Tongue (tissue), 3 donors: ENCODE measurements at places on chromosomes 13 and 19.

GRCh38 chr19:18506101-18506930, 15.6 kb downstream of the ELL start:
- DNase-seq = no peak

- DNase-seq = no peak
Measured at GRCh38 chr19:43664018-43664417, 6.0 kb downstream of the PLAUR start.

GRCh38 chr19:39941151-39941550, 6.7 kb upstream of the FCGBP start:
- no peak for DNase-seq

- no peak for DNase-seq
Measured at GRCh38 chr19:16919496-16919895, 30.7 kb downstream of the F2RL3 start.

DNA sequence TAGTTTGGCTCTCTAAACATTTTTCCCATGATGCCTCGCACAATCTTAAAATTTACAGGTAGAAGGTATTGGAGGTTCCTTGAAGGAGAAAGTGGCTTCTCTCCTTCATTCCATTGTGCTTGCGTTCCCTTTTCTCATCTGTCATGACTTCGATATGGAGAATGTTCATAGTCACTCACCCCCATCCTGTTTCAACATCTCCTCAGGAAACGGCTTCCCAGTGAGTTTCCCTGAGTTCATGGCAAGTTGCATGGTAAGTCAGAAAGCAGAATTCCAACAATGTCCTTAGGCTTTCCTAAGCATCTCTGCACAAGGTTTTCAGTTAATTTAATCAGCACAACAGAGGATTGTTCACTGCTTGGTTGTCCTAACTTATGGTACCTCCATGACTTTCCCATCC, 581.8 kb upstream of the SLITRK5 start:
- DNase-seq = no peak

GRCh38 chr19:34512254-34512822, 30.8 kb downstream of the WTIP start:
- DNase-seq = no peak

DNA sequence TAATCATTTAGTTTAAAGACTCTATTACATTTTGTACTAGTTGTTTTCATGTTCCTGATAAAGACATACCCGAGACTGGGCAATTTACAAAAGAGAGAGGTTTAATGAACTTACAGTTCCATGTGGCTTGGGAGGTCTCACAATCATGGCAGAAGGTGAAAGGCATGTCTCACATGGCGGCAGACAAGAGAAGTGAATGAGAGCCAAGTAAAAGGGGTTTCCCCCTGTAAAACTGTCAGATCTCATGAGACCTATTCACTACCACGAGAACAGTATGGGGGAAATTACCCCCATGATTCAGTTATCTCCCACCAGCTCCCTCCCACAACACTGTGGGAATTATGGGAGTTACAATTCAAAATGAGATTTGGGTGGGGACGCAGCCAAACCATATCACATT, 129.2 kb downstream of the PAN3 start:
- DNase-seq = no peak

GRCh38 chr13:41130356-41130755, 2.2 kb downstream of the KBTBD6 start:
- no peak for DNase-seq

GRCh38 chr13:52001120-52001731, 10.0 kb downstream of the ATP7B start:
- peak; percentile 34 for DNase-seq

DNA sequence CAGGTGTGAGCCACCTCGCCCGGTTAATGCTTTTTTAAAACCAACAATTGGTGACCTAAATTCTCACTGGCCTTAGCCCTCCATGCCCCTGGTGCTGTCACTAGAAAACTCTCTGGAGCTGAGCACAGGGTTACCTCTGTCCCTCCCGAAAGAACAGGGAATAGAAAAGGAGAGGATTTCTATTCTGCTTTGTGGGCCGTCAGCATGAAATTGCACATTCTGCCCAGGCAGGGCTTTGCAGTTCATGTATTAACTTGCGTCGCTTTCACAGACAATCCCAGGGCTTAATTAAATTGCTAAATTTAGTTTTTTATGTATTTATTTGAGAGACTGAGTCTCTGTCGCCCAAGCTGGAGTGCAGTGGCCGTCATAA, 583 bp upstream of the ZNF480 start:
- no peak for DNase-seq

GRCh38 chr13:100584896-100585295, 3.7 kb downstream of the GGACT start:
- no peak for DNase-seq

DNA sequence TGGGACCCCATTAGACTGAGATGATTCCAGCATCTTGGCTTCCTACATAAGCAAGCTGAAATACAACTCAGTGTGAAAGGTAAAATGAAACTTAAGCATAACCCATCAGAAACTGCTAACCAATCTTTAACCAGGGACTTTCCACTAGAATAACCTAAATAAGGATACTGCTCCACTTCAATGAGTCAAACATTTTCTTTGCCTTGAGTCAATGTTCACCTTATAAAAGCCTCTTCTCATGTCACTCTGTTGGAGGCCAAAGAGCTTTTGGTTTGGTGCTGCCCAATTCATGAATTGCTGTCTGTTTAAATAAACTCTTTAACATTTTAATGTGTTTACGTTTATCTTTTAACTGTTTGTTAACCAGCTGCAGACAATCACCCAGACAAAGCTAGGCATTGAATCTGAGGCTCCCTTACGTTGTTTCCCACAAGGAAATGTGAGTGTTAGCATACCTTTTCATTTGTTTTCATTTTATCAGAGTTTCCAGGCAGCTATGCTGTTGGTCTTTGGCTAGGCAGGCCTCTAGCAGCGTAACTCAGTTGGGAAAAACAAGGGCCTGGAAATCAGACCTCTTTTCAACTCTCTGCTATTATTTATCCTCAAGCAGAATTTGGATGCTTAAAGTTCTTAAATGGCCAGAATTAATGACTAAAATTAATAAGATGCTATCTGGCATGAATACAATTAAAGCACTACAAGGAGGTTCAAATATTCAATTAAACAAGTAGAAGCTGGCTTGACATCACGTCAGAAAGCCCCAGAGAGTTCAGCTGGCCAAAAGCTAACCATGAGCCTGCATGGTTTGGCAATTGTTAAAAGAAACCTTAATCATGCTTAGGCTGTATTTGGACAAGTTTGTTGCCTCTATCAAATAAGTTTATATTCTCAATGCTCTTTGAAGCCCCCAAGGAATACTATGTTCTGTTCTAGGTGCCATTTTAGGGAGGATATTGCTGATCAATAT, 200.2 kb downstream of the DCLK1 start:
- no peak for DNase-seq

DNA sequence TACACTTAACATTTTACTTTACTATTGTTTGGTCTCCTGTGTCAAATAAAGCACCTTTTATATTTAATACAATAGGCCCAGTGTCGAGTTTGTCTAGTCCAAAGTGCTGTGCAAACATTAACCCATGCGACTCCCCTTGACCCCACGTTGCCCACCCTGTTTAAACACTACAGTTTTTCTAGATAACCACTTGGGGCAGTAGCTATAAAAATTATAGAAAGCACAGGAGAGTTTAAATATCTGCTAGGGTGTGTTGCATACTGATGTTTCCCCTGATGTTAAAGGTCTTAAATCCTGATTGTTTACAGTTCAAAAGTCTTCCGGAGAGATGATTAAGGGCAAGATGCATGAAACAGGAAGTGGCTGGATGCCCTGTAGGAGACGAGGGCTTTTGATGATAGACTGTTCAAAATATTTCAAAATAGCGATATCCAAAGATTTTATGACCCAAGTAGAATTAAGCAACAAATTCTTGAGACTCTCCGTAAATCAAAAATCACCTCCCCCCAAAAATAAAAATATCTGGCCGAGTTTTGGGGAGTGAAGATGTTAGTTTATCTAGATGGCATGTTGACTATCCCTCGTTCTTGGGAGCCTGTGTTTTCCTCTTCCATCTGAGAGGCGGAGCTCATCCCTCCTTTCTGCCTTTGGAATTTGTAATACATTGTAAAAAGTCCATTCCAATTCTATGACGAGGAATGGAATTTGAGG, 167.1 kb downstream of the FGF9 start:
- DNase-seq = no peak

DNA sequence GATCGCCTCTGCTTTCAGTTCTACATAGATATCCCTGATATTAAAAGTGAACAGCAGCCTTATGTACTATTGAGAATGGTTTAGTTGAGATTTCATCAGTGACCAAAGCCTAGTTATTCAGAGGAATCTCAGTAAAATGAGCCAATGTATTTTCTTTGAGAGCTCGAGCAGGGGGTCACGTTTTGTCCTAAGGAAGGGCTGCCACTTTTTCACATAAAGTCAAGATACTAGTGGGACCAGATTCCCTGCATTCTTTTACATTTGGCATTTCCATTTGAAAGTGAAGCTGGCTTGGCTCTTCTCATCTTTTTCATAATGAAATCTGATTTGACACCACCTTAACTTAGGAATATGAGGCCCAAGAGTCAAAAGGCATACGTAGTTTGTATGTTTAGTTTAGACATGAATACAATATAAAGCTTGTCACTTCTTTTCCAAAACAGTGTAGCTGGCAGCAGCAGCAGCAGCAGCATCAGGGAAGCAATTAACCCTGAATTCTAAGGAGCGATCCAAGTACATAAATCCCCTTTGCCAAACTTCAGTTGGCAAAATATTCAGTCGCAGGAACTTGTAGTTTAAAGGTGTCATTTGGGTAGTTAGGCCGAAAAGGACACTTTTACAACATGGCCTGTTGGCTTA, 1752.2 kb upstream of the PCDH20 start:
- no peak for DNase-seq

GRCh38 chr19:53969366-53969765, 6.6 kb downstream of the CACNG8 start:
- DNase-seq = no peak

DNA sequence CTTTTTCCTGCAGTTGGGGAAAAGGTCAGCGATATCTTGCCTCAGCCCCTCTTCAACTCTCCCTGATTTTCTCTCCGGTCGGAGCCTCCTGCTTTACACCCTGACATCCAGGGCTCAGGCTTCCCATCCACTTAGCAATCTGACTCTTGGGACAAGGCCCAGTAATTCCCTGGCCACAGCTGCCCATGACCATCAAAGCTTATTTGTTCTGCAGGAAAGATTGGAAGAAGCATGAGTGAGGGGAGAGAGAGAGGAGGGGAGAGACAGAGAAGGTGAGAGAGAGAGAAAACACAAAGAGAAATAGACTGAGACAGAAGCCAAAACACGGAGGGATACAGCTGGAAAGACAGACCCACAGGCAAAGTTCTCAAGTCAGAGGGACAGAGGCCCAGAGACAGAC, 13.7 kb downstream of the SYT3 start:
- DNase-seq = peak; percentile 24

DNA sequence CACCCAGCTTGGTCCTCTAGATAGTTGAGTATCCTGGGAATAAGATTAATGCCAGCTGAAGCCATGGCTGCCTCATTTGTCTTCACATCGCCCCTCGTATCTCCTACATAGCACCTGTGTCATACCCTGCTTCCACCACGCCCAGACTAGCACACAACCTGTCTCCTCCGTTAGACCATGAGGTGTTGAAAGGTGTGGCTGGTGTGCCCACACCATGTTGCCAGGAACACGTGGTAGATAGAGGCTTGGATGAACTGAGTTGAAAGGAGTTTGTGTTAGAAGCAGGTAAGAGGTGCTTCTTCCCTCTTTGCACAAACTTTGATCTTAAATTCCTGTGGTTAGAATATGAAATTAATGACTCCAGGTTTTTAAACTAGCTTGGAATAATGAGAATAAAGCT, 40.1 kb downstream of the RGCC start:
- no peak for DNase-seq

GRCh38 chr13:28540612-28541011, 45.7 kb upstream of the FLT1 start:
- no peak for DNase-seq

- DNase-seq = peak; percentile 14
Measured at GRCh38 chr13:49367640-49368422, 76.0 kb downstream of the CAB39L start.

DNA sequence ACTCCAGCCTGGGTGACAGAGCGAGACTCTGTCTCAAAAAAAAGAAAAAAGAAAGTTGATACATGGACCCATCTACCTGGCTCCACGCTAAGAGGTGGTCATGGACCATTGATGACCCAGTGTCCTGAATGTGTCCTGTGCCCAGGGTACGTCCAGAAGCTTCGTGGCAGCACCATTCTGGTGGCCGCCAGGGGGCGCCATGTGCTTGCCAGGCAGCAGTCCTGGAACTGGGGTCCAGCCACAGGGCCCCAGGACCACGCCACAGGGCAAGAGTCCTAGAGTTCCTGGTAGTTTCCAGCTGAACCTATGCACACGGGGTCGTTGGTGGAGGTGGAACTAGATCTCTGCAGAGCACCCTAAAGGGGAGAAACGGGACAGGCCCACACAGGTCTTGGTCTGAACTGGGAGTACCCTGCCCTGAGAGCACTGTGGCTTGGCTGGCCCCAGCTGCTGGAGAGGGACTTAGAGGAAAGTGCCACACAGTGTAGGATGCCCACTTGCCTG, 19.9 kb upstream of the FBXO27 start:
- DNase-seq = peak; percentile 44

DNA sequence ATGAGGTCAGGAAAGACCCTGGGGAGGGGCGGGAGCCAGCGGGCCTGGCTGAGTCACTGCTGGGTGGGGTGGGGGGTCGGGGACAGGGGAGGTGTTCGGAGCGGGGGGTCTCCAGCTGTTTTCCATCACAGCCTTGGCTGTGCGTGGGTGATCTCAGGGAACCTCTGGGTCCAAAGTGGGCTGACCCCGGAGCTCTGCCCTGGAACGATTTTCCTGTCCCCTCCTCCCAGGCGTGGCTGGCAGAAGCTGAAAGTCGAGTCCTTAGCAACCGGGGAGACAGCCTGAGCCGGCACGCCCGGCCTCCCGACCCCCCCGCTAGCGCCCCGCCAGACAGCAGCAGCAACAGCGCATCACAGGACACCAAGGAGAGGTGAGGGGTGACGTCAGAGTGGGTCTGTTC, 10.6 kb downstream of the TRIP10 start:
- no peak for DNase-seq

- DNase-seq = no peak
Measured at GRCh38 chr13:32728327-32728726, 142.1 kb downstream of the PDS5B start.

- DNase-seq = no peak
Measured at GRCh38 chr19:34961775-34962686, 2.0 kb downstream of the ZNF792 start.

GRCh38 chr19:49442771-49443365, 1.5 kb upstream of the SLC17A7 start:
- peak; percentile 89 for DNase-seq

GRCh38 chr19:2603334-2603733, 99.2 kb downstream of the GNG7 start:
- DNase-seq = peak; percentile 59

DNA sequence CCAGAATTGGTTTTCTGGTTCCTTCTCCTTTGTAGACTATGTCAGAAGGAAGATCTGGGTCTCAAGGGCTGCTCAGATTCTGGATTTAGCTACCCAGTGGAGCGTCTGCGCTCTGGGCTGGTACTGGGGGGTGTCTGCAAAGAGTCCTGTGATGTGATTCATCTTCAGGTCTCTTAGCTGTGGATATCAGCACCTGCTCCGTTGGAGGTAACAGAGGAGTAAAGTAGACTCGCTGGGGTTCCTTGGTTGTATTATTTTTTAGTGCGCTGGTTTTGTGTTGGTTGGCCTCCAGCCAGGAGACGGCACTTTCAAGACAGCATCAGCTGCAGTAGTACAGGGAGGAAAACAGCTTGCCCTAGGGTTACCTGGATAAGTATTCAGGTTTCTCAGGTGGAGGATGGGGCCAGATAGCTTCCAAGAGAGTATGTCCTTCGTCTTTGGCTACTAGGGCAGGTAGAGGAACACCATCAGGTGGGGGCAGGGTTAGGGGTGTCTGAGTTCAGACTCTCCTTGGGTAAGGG, 10.4 kb upstream of the KLK15 start:
- no peak for DNase-seq
